Pulmonary artery endothelial cell (primary cell): ENCODE measurements at places on chromosomes 2 and 18. TPM values are rescaled to one million over a fixed set of nuclear protein-coding genes. Genes with fewer than 3 reads are reported as not detected.
A peak's percentile ranks its signal among the peaks of the same experiment; 100 is the strongest.

GRCh38 chr2:115389898-115390565, 947.6 kb downstream of the DPP10 start:
- no peak for DNase-seq

DNA sequence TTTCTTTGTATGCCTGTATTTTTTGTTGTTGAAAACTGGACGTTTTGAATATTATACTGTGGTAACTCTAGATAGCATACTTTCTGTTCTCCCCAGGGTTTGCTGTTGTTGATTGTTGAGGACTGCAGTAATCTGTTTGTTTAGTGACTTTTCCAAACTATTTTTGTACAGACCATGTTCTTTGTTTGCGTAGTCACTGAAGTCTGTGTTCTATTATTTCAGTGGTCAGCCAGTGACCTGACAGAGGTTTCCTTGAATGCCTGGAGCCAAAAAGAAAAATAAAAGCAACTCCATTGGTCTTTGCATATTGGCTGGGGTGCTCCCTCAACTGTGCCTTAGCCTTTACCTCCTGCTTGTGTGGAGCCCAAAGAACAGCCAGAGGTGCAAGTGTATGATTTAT, 42.7 kb upstream of the PHLPP1 start:
- no peak for DNase-seq

GRCh38 chr2:176924909-176925534, 287.6 kb upstream of the HNRNPA3 start:
- no peak for DNase-seq

DNA sequence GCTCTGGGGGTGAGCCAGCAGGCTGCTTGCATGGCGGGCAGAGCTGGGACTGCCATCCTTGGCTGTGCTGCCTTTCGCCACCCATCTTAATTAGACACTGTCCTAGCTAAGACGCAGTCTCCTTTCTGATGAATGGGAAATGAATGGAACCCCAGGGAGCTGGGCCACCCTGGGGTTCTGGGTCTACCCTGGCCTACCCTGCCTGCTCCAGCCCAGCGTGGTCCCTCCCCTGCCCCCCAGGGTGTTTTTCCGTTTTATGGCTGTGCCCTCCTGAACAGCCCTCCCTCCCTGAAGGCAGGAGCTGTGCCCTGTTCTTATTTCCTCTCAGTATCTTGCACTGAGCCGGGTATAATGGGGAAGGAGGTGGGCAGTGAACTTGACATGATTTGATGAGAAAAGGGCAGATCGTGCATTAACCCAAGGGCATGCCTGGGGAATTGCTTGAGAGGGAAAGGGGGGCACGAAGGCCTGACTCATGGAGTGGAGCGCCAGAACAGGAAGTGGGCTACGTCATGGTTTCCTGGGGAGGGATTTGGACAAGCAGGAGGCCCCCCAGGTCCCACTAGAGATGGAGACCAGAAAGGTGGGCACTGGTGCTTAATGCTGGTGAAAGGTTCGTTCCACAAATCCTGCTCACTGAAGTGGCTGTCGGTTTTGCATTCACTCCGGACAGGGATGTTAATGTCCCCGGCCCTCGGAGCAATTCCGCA, 165.0 kb downstream of the KLHL29 start:
- DNase-seq: peak; percentile 13

The EIPR1 gene
- 42.2 and 44.8 TPM in 2 replicates for total RNA-seq

The TFPI gene
- total RNA-seq: 243 and 305 TPM in 2 replicates
